ENCODE measurements at places on chromosomes 6 and 20. TPM values are rescaled to one million over a fixed set of nuclear protein-coding genes. Genes with fewer than 3 reads are reported as not detected.

The HTR1E gene
- polyA plus RNA-seq, result not detected

DNA sequence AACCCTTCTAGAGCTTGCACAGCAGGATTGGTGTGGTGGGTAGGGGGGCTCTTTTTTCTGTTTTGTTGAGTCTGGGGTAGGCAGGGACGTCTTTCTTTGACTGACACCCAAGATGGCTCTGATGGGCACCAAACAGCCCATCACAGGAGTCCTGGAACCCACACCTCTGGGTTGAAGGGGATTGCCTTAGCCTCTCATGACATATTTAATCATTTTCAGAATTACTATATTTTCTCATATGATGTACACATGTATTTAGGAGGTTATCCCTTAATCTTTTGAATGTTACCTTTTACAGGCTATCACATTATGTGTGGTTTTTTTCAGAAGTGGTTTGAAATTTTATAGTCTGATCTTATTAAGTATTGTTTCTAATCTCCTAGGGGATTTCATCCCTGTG, 64.6 kb downstream of the RPP40 start:
- H3K4me3 ChIP-seq, result no peak overlapping the region
- H3K27ac ChIP-seq, result no peak overlapping the region
- DNase-seq, result no peak
- H3K27me3 ChIP-seq, result no peaks in the 10 kb centered on the region

DNA sequence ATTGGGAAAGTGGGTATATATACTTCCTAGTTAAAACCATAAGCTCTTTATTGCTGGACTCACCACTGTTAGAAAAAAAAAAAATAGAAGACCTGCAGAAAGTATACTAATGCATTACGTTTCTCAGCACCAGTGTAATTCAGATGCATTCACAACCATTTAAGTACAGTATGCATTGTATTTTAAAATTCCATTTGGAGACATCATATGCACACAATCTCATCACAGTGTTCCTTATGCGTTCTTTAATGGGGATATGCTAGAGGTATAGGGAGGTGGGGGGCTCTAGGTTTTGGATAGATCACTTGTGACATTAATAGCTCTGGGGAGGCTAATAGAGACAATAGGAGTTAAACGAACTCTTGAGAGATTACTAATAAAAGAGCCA, 9.4 kb downstream of the TFAP2A start:
- H3K36me3 ChIP-seq, result no peaks in the 10 kb centered on the region
- no peak overlapping the region for H3K27ac ChIP-seq
- no peak for DNase-seq
- H3K27me3 ChIP-seq, result peaks cover 42% of the 10 kb centered on the region

GRCh38 chr6:119470893-119471542, 121.5 kb upstream of the MAN1A1 start:
- no peak overlapping the region for H3K27ac ChIP-seq
- no peaks in the 10 kb centered on the region for H3K36me3 ChIP-seq
- H3K4me1 ChIP-seq, result no peaks in the 10 kb centered on the region

DNA sequence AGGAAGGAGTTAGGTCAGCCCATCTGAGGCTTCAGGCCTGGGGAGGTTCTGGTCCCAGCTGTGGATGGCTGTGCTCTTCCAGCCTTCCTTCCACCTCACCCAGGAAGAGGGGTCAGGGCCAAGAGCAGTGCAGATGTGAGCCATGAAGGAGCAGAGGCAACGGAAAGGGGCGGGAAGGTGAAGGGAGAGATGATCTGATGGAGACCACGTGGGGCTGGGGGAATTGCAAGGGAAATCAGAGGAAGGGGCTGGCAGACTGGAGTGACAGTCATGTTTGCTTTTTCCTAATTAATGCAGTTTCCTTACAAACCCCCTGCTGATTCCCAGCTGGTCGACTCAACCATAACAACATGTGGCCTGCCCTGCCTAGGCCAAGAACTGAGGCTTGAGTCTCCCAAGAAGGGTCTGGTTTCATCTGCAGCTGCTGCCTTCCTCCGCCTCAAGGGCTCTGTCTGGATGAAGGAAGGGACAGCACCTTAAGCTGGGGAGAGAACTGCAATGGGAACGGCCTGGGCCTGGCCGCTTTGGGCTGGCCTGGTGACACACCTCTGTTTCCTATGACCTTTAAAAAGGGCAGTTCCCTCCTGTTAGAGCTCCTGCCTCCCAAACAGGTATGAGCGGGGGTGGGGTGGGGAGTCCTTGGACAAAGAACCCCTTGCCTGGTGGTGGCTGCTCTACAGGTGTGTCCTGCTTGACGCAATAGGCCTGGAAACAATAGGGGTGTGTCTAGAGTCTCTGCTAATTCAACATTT, 7.8 kb upstream of the MRPS18A start:
- no peak for DNase-seq
- H3K27me3 ChIP-seq, result peaks cover 2% of the 10 kb centered on the region
- H3K27ac ChIP-seq, result no peak overlapping the region
- H3K4me3 ChIP-seq, result no peak overlapping the region
- no peaks in the 10 kb centered on the region for H3K36me3 ChIP-seq

GRCh38 chr6:140485740-140486449, 1111.4 kb upstream of the CITED2 start:
- no peaks in the 10 kb centered on the region for H3K4me1 ChIP-seq
- no peaks in the 10 kb centered on the region for H3K36me3 ChIP-seq
- no peaks in the 10 kb centered on the region for H3K27me3 ChIP-seq

The DEFB124 gene
- not detected for polyA plus RNA-seq

DNA sequence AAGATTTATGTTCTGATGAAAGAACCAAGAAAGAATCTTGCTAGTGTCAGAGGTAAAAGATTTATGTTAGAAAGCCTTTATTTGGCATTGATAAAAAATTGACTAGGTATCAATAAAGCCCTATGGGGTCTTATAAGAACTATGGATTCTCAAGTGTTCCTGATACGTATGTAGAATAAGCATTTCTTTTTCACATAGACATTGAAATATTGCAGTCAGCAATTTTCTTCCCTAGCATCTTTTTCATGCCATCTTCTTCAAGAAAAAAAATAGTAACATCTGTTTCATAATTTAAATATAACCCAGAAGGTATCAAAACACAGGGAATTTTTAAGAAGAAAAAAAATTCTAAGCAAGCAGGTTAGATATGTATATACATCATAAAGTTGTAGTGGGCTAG, 230.6 kb downstream of the CENPW start:
- H3K27me3 ChIP-seq, result no peaks in the 10 kb centered on the region
- no peaks in the 10 kb centered on the region for H3K36me3 ChIP-seq
- no peak overlapping the region for H3K27ac ChIP-seq
- no peak for DNase-seq
- H3K4me3 ChIP-seq, result no peak overlapping the region

GRCh38 chr6:158894193-158894592, 75.0 kb upstream of the EZR start:
- no peaks in the 10 kb centered on the region for H3K36me3 ChIP-seq
- no peak overlapping the region for H3K4me3 ChIP-seq
- no peak for DNase-seq
- H3K27ac ChIP-seq, result no peak overlapping the region

- no peak overlapping the region for H3K4me3 ChIP-seq
- peaks cover 33% of the 10 kb centered on the region for H3K36me3 ChIP-seq
- DNase-seq, result no peak
Measured at GRCh38 chr6:28145231-28145630, 3.5 kb downstream of the ZKSCAN8 start.

The ZSWIM1 gene
- 4.3 TPM for polyA plus RNA-seq

- no peak overlapping the region for H3K27ac ChIP-seq
- no peak overlapping the region for H3K4me3 ChIP-seq
- no peak for DNase-seq
- no peaks in the 10 kb centered on the region for H3K36me3 ChIP-seq
- H3K27me3 ChIP-seq, result no peaks in the 10 kb centered on the region
- no peaks in the 10 kb centered on the region for H3K4me1 ChIP-seq
Measured at GRCh38 chr6:54195637-54196036, 84.4 kb downstream of the MLIP start.

DNA sequence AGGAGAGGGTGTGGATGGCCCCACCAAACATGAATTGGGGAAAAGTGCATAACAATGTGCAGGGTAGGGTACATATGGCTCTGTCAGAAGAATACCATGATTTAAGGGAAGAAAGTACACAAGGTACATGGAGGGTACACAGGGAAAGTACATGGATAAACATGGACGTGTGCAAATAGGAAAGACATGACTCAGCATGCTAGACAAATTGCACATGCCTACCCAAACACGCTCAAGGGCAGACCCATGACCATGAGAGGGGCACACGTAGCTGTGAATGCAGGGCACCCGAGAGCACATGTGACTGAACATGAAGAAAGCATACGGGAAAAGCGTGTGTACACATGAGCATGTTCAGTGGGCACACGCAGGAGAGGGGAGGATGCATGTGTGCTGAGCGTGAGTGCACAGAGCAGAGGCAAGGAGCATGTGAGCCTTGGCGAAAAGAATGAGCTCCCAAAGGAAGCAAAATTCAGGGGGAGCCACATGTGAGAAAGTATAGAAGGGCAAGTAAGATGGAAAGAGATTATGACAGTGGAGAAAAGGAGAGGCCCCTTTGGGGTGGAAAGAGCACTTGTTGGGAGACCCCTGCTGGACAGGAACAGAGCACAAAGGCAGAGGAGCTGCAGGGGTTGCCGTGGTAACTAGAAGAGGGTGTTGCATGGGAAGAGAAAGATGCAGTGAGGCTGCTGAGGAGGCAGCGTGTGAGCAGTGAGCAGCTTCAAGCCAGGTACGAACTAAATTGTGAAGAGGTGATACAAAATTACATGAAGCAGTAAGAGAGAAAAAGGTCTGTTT, 17.8 kb downstream of the OR2H2 start:
- H3K36me3 ChIP-seq, result peaks cover 7% of the 10 kb centered on the region
- H3K4me3 ChIP-seq, result no peak overlapping the region
- no peaks in the 10 kb centered on the region for H3K27me3 ChIP-seq

- no peaks in the 10 kb centered on the region for H3K4me1 ChIP-seq
- H3K27me3 ChIP-seq, result no peaks in the 10 kb centered on the region
- no peak overlapping the region for H3K27ac ChIP-seq
- no peak for DNase-seq
- H3K4me3 ChIP-seq, result no peak overlapping the region
Measured at GRCh38 chr6:47202644-47203205, 107.0 kb downstream of the TNFRSF21 start.

GRCh38 chr20:43198607-43199006, 8.9 kb upstream of the PTPRT start:
- H3K36me3 ChIP-seq, result no peaks in the 10 kb centered on the region
- no peak for DNase-seq
- H3K27me3 ChIP-seq, result no peaks in the 10 kb centered on the region

- H3K4me1 ChIP-seq, result peaks cover 43% of the 10 kb centered on the region
- no peak for DNase-seq
- H3K27me3 ChIP-seq, result no peaks in the 10 kb centered on the region
- H3K4me3 ChIP-seq, result peak overlapping the region; percentile 100
Measured at GRCh38 chr6:85678026-85678601, 35.4 kb upstream of the SYNCRIP start.

The TBXT gene
- not detected for polyA plus RNA-seq

GRCh38 chr6:18445228-18445627, 58.1 kb downstream of the RNF144B start:
- H3K27me3 ChIP-seq, result no peaks in the 10 kb centered on the region
- no peak overlapping the region for H3K27ac ChIP-seq
- DNase-seq, result no peak

DNA sequence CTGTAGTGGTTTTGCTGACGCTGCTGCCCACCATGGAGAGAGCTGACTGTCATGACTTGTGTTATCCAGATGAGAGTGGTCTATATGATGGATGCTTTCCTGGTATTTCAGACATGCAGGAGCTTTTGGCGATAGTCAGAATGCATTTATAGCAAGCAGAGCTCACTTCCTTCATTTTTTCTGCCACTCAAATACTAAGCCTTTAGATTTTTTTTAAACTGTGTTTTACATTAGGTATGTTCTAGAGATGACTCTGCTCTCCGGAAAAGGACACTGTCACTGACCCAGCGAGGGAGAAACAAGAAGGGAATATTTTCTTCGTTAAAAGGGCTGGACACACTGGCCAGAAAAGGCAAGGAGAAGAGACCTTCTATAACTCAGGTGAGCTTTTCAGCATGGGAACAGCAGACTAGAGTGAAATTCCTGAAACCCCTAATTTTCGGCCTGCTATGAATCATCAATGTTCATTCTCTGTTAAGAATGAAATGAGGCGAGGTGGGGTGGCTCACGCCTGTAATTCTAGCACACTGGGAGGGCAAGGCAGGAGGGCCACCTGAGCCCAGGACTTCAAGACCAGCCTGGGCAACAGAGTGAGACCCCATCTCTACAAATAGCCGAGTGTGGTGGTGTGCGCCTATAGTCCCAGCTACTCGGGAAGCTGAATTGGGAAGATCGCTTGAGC, 98.6 kb upstream of the CLDN20 start:
- DNase-seq, result no peak
- no peaks in the 10 kb centered on the region for H3K4me1 ChIP-seq
- H3K27ac ChIP-seq, result no peak overlapping the region
- no peaks in the 10 kb centered on the region for H3K27me3 ChIP-seq
- no peaks in the 10 kb centered on the region for H3K36me3 ChIP-seq

- H3K4me1 ChIP-seq, result no peaks in the 10 kb centered on the region
- H3K27ac ChIP-seq, result no peak overlapping the region
- no peaks in the 10 kb centered on the region for H3K36me3 ChIP-seq
Measured at GRCh38 chr6:100100776-100101175, 106.8 kb upstream of the MCHR2 start.

The FOXS1 gene
- not detected for polyA plus RNA-seq

DNA sequence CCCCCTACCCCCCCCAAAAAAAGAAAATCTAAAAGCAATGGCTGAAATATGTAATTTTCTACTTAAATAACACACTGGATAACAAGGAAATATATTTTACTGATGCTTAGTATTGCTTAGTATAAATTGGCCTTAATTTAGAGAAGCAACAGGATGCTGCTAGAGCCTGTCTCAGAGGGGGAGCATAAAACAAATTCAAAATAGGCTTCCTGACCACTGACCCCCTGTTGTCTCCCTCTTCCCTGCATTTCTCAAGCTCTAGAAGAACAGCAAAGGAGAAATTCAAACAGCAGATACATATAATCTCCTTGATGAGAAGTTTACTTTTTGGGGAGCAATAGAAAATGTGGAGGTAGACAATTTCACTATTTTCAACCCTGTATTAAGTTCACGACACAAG, 631.1 kb upstream of the GJE1 start:
- H3K4me3 ChIP-seq, result no peak overlapping the region
- H3K36me3 ChIP-seq, result no peaks in the 10 kb centered on the region
- no peak for DNase-seq
- H3K27ac ChIP-seq, result no peak overlapping the region
- H3K27me3 ChIP-seq, result no peaks in the 10 kb centered on the region
- H3K4me1 ChIP-seq, result no peaks in the 10 kb centered on the region

- no peak overlapping the region for H3K4me3 ChIP-seq
- no peak overlapping the region for H3K27ac ChIP-seq
- no peaks in the 10 kb centered on the region for H3K4me1 ChIP-seq
- H3K36me3 ChIP-seq, result no peaks in the 10 kb centered on the region
Measured at GRCh38 chr6:12656906-12657305, 59.7 kb upstream of the PHACTR1 start.

- no peaks in the 10 kb centered on the region for H3K27me3 ChIP-seq
- DNase-seq, result no peak
- no peak overlapping the region for H3K27ac ChIP-seq
- H3K4me3 ChIP-seq, result no peak overlapping the region
- no peaks in the 10 kb centered on the region for H3K4me1 ChIP-seq
Measured at GRCh38 chr6:106290954-106291353, 34.6 kb downstream of the ATG5 start.

GRCh38 chr6:138105880-138106664, 1.1 kb downstream of the PERP start:
- peak overlapping the region; percentile 69 for H3K4me3 ChIP-seq
- DNase-seq, result peak; percentile 15
- no peak overlapping the region for H3K27ac ChIP-seq
- H3K36me3 ChIP-seq, result no peaks in the 10 kb centered on the region
